ENCODE measurements at places on chromosomes 7 and 10.

- DNase-seq, result no peak
These were observed 11.6 kb upstream of the LIPF start for GRCh38 chr10:88652616-88653015.

DNA sequence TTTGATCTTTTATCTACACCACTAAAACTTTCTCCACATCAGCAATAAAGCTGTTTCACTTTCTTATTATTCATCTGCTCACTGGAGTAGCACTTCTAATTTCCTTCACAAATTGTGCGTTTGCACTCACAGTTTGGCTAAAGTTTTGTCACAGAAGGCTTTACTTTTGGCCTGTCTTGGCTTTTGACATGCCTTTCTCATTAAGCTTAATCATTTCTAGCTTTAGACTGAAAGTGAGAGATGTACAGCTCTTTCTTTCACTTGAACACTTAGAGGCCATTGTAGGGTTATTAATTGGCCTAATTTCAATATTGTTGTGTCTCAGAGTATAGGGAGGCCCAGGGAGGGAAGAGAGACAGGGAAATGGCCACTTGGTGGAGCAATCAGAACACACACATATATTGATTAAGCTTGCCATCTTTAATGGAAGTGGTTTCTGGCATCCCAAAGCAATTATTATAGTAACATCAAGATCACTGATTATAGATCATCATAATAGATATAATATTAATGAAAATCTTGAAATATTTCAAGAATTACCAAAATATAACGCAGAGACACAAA lies 512.5 kb downstream of the ETV1 start:
- DNase-seq, result no peak

- DNase-seq, result no peak
These were observed 23.5 kb downstream of the ADK start for GRCh38 chr10:74174521-74174920.

GRCh38 chr7:151559557-151560183 lies 40.0 kb upstream of the RHEB start:
- no peak for DNase-seq

GRCh38 chr7:20329389-20330238 lies 1.1 kb upstream of the ITGB8 start:
- peak; percentile 87 for DNase-seq

- no peak for DNase-seq
These were observed 14.8 kb downstream of the CCL24 start for GRCh38 chr7:75798770-75799169.

DNA sequence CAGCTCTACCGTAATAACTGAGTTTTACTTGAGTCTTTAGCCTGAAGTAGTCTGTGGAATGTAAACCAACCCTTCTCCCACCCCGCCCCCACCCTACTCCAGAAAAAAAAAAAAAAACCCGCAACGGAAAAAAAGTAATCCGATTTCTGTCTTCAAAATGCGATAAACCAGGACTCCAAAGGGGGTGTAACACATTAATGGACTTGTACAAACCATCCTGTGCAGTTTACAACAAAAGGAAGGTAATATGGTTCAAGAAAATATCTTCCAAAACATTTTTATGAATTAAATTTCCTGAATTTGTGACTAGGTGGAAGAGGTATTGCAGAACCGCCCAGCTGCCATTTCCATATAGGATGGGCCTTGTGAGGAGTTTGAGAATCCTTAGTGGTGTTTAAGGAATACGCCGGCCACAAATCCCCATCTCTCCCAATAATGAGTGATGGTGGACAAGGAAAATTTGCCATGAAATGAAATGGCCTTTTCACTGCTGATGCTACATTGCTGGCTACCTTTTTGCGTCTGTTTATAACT lies 10.6 kb downstream of the SKIDA1 start:
- DNase-seq, result no peak

DNA sequence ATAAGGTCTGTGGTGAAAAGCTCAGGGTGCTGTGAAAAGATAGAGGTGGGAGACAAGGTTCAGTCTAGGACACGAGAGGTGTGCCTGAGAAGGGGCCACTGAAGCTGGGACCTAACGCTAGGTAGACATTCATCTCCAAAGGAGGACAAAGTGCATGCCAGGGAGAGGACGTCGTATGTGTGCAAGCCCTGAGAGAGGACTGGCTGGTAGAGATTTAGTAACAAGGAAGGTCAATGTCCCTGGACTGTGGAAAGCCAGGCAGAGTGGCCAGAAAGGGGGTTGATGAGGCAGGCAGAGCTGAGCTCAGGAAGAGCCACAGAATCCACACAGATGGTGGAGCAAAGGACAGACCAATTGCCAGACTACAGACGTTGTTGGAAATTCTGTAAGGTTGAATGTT lies 817.6 kb downstream of the CCSER2 start:
- DNase-seq, result no peak

- DNase-seq, result no peak
These were observed 35.3 kb upstream of the SEPHS1 start for GRCh38 chr10:13383399-13383761.
